ENCODE measurements at places on chromosomes 12 and 14.

DNA sequence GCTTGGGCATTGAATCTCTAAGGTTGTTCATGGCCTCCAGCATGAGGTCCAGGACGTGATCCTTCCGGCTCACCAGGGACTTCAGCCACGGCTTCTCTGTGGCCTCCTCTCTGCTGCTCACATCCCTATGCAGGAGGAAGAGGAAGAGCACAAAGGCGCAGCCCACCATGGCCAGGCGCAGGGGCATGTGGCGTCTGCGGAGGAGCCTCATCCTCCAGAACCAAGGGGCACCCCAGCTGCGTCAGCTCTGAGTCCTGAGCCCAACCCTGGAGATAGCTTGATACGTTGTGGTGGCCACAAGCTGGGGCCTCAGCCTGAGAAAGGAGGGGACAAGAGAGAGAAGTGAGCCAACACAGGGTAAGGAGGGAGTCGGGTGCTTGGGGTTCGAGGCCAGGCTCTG lies 11.6 kb downstream of the GALNT6 start:
- DNase-seq = no peak

DNA sequence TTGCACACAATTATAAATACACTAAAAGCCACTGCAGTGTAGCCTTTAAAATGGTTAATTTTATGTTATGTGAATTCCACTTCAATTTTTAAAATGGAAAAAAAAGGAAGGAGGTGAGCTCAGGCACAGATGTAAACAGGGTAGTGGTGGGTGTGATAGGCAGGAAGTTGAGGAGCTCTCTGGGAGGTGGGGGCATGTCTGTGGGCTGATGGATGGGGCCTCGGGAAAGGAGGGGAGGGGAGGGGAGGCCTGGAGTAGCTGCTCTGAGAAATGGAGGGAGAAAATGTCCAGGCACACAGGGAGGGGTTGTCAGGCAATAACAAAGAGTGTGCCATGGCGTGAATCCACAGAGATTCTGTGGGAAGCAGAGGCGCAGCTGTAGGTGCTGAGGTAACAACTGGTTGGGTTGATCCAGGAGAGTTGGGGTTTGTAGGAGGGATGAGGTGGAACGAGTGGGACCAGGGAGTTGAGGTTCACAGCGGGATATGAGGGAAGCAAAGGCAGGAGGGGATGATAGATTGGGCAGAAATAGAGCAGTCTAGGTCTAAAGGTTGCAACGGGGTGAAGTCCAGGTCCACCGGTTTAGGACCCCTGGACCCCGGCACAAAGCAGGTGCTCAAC lies 57.2 kb downstream of the LTBP2 start:
- DNase-seq = no peak

GRCh38 chr14:100573002-100573756 lies 14.0 kb downstream of the BEGAIN start:
- no peak for DNase-seq

DNA sequence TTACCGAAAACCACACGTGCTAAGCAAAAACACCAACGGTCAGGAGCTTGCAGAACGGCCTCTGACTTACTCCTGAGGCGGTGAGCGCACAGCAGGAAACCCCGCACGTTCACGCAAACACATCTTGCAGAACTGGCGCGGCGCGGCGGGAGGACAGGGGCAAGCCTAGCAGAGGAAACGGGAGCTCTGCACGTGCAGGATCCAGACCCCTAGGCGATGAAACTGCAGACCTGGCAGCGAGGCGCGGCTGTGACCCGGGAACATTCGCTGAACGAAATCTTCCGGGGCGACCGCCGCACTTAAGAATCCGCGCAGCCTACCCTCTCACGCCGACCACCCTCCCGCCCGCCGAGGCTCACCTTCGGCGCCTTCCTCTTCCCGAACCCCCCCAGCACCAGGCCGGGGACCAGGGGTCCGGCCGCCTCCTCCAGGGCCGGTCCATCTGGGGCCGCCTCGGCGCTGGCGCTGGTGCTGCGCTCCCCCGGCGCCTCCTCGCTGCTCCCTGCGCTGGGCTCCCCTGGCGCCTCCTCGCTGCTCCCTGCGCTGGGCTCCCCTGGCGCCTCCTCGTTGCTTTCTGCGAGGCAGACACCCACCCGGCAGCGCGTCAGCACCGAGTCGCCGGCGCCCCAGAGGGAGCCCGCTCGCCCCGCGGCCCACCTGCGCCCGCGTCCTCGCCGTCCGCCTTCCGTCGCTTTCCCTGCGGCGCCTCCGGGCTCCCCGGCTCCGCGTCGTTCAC lies 615 bp downstream of the DDX51 start:
- no peak for DNase-seq

- DNase-seq = no peak
These were observed 1.5 kb downstream of the KLRB1 start for GRCh38 chr12:9606247-9606646.

DNA sequence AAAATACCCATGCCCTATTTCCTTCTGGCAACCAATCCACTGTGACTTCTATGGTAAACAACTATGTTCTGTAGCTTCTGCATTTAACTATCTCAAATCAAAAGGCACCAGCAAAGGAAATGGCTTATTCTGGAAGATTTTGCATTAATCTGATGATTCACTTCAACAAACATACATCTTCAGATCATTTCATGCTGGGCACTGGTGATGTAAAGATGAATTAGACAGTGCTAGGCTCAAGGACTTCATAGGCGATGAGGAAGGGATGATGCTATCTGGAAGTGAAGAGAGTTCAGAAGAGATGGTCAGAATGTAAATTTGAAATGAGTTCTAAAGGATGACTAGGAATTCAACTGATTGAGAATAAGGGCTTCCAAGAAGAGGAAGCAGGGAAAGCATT lies 363.3 kb downstream of the PAWR start:
- DNase-seq = no peak

DNA sequence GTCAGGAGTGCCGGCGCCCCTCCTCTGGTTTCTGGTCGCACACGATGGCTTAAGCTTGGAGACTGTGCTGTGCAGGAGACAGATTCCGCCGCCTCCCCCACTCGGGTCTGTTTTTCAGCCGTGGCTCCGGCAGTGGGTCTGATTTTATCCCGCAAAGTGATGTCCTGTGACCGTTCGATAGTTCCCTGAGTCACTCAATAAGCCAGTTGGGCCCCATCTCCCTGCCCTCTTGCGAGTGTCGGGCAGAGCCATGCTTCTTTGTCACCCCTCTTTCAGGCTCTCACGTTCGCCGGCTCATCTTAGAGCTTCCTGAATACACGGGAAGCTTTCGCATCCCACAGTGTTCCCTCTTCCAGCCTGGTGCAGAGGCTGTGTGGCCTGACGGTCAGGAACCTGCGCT lies 127.8 kb upstream of the RFLNA start:
- DNase-seq = no peak

GRCh38 chr14:100644784-100645183 lies 57.6 kb upstream of the BEGAIN start:
- no peak for DNase-seq

DNA sequence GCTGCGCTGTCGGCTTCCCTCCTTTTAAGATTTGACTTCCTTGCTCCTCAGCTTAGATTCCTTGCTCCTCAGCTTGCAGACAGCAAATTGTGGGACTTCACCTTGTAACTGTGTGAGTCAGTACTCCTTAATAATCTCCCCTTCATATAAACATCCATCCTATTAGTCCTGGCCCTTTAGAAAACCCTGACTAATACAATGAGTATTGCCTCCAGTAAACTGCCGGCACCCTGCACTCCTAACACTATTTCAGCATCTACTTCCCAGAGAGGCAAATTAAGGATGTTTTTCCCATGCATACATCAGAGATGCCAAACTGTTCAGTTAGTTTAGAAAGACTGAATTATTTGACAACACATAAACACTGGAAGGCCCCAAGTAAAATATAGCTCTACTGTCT lies 611.3 kb upstream of the TMEM132C start:
- no peak for DNase-seq

DNA sequence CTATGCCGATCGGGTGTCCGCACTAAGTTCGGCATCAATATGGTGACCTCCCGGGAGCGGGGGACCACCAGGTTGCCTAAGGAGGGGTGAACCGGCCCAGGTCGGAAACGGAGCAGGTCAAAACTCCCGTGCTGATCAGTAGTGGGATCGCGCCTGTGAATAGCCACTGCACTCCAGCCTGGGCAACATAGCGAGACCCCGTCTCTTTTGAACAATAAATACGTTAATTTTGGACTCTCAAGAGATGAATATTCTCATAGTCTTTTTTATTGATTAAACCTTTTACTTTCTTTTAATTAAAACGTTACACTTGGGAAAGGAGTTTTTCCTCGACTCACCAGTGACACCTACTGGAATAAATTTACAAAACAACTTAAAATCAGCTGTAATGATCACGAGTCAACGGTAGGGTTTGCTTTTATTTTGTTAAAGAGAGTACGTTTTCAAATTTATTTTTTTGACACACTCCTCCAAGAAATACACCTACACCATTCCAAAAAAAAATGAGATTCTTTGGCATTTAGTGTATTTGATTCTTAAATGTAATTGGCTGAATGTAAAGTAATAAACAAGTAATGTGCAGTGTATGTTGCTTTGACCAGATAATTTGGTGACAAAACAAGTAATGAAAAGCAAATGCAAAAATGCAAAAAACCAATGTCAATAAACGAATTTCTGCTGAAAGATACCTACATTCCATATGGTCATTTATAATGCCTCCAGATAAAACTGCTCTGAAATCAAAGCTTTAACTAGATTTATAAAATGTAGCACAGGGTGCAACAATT lies 687 bp upstream of the RPS29 start:
- peak; percentile 32 for DNase-seq

GRCh38 chr14:73794146-73794545 lies 57.5 kb upstream of the PTGR2 start:
- DNase-seq = no peak

DNA sequence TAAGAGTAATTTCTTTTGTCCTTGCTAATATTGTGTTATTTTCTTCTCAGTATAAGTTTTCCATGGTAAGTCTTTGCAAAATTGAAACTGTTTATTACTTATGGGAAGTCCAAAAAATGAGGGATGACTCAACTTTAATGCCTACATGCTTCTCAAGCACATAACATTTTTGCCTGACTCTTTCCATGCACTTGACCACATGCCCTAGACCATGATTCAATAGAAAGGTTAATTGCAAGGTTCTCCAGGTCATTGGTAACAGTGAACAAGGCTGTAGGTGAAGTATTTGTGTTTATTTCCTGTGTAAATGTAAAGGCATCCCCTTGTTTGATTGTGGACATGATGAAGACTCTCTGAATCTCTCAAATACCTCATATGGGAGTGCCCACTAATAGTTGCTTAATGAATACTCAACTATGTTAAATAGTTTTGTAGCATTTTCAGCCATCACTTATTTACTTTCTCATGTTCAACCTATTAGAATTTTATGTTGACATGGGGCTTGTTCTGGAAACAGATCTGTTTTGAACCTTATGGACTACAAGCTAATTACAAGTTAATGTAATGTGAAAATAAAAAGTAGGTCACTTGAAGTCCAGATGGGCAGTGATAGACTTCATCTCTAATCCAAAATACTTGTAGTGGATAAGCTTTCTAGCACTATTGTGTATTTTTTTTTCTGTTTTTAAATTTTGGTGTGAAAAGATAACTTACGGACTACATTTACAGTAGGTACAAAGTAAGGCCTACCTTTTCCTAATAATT lies 131.7 kb downstream of the TMTC2 start:
- DNase-seq = no peak

DNA sequence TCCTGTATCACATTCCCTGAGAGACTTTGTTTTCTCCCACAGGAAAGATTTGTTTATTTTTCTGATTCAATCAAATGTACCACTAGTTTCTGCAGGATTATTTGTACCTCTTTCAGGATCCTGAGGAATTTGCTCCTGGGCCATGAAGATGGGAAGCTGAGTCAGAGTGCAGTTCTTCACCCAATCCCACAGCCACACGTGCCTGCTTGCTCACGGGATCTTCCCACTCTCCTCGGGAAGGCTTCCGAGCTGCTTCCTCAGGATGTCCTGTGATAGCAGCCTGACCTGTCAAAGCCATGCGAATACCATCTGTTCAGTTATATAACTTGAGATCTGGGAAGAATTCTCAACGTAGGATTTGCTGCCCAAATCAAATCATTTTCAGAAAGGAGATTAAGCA lies 41.8 kb upstream of the HIF1A start:
- no peak for DNase-seq

DNA sequence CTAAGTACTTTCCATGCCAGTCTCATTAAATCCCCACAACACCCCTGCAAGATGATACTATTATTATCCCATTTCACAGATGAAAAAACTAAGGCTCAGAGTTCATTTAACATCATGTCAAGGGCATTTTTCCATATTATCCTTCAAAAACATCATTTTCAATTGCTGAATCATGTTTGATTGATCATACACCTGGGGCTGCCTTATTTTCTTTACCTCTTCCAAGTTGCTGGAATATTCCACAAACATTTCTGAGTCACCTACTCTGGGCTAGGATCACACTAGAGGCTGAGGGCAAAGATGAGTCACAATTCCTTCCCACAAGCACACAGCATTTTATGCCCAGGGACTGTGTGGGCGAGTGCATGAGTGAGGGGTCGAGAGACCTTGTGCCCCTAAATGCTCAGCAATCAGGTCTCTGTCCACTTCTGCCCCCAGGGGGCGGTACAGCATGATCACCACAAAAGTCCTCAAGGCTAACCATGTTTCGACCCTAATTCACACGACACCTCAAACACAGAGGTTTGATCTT lies 14.1 kb upstream of the TMEM119 start:
- DNase-seq = peak; percentile 53

GRCh38 chr12:112153181-112153892 lies 28.0 kb downstream of the TRAFD1 start:
- no peak for DNase-seq

- DNase-seq = peak; percentile 68
These were observed 13.0 kb upstream of the UBC start for GRCh38 chr12:124927201-124928094.

- no peak for DNase-seq
These were observed 40.2 kb downstream of the HSP90AA1 start for GRCh38 chr14:102046337-102047278.

- no peak for DNase-seq
These were observed 112.3 kb upstream of the KRR1 start for GRCh38 chr12:75623631-75624154.

DNA sequence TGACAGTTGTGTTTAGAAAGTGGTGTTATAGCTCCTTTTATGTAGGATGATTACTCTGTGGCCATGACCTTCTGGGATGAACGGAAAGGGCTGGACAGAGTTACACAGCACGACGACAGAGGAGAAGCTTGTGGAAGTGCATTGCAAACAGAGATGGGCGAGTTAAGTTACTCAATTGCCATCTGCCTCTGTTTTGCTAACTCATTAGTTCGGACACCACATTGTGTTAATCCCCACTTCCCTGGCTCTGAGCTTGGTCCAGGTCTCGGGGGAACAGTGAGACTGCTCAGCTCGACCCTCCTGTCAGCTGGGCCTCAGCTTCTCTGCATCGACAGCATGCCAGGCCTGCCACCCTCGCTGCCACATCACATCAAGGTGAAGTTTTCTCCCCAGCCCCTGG lies 408.0 kb downstream of the ZFP36L1 start:
- DNase-seq = no peak

DNA sequence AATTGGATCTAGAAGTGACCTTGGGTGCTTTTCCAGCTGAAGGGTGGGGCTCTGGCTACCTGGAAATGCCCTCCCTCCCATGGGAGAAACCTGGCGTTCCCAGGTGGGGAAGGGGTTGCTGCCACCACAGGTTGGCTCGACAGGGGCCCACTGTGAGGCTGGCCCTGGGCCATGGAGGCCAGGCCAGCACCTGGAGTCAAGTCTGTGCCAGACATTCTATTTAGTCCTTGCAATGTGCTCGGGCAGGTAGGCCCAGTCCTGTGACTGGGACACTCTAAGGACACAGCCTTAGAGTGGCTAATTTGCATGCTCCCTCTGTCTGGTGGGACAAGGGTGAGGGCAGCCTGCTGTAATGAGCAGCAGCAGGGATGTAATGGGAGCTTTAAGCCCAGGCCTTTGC lies 11.9 kb downstream of the VRTN start:
- no peak for DNase-seq

Data from stimulated activated CD8-positive, alpha-beta memory T cell treated with anti-CD3 and anti-CD28 coated beads, Interleukin-15, amount 100 ng/mL, for 4 hours (primary cell).